D721Med (cell line): ENCODE measurements at places on chromosomes 2 and 18.

GRCh38 chr18:36638224-36638623 lies 190.6 kb downstream of the TPGS2 start:
- DNase-seq = no peak

DNA sequence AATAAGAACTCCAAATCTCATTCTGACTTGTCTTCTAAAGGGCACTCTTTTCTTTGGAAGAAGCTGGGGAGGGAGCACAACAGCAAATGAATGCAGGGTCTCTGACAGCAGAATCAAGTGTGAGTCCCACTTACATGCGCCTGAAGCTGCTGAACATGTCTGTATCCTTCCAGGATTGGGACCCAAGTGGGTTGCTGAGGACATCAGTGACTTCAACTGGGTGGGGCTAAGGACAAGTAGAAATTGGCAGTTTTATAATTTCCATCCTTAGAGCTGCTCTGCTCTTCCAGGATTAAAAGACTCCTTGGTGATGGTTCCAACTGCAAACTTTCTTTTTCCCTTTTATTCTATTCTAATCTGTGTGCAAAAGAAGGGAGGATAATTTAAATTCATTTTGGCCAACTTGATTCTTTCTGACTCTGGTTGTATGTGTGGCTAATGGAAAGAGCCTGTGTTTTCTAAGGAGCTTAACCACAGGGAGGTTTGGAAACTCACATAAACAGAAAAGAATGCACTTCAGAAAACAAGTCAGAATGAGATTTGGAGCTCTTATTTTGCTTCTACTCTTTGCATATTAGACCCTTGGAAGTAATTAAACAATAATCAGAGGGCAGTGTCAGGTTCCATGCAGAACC lies 20.6 kb downstream of the ANTXR1 start:
- DNase-seq = no peak

DNA sequence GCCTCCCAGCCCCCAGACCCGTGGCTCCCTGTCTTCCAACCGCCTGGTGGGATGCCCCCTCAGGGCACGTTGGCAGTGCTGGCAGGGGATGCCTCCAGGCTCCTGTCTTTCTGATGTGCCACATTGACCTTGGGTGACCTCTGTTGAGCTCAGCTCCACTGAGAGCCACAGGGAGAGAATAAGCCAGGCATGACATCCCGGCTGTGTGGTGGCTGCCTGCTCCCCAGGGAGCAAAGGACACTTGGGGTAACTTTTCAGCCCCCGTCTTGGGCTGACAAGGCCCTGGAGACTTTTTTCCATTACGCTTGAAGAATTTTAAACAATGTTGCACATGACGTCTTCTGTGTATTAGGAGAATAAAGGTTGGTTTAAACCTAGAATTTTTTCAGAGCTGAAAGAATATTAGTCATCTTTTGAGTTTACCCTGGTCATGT lies 246.0 kb downstream of the TSN start:
- no peak for DNase-seq

DNA sequence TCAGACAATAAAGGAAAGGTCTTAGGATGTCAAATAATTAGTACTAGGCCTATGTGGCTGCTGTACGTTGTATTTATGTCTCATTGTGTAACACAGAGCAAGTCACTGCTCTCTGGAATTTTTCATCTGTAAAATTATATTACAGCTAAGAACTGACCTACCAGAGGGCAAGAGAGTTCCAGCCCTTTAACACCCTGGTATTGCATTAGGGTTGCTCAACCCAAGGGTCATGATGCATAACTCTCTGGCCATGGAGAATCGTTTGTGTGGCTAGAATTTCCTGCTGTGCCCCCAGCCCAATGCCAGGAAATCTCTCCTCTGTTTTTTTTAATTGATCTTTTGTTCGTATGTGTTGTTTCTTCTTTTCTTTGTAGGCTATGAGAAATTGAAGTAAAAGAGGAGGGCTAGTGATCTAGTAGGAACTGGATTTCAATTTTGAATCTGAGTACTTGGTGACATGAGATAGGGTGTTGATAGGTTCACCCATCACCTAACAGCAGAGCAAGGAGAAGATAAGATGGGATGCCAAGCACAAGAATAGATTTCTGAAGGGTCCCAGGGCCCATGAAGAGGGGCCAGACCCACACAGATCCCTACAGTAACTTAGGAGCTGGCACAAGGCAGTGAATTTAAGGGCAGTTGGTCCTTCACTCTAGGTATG lies 571.2 kb upstream of the TNP1 start:
- no peak for DNase-seq

GRCh38 chr2:5730386-5730785 lies 38.2 kb downstream of the SOX11 start:
- no peak for DNase-seq

- DNase-seq = no peak
Observed at GRCh38 chr2:226573158-226573557, 226.5 kb downstream of the IRS1 start.

DNA sequence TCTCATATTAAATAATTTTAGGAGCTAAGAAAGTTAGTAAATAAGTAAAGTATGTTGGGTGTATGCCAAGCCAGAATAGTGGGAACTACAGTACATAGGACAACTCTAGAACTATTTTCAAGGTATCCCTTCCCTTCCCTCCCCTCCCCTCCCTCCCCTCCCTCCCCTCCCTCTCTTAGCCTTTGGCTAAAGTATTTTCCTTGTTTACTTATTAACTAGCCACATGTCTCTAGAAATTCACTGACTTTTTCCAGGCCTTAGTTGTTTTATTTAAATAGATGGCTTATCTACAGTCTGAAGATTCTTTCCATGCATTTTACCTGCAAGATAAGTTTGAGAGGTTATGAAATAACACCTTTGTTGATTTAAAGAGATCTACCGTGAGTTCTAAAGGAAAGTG lies 402.1 kb downstream of the PARD3B start:
- DNase-seq = no peak

- DNase-seq = no peak
Observed at GRCh38 chr18:9943311-9943710, 29.5 kb downstream of the VAPA start.

GRCh38 chr18:58788470-58788869 lies 76.2 kb upstream of the ZNF532 start:
- DNase-seq = no peak

- no peak for DNase-seq
Observed at GRCh38 chr2:168149150-168149974, 98.0 kb downstream of the STK39 start.
